NCI-H1436 treated with DMSO at 0.1 percent for 48 hours (cell line): ENCODE measurements at places on chromosomes 3 and 15.
A peak's percentile ranks its signal among the peaks of the same experiment; 100 is the strongest.

GRCh38 chr15:77033417-77033728 lies 37.5 kb downstream of the TSPAN3 start:
- no peak for DNase-seq

GRCh38 chr15:33374226-33374914 lies 63.6 kb downstream of the RYR3 start:
- no peak for DNase-seq

DNA sequence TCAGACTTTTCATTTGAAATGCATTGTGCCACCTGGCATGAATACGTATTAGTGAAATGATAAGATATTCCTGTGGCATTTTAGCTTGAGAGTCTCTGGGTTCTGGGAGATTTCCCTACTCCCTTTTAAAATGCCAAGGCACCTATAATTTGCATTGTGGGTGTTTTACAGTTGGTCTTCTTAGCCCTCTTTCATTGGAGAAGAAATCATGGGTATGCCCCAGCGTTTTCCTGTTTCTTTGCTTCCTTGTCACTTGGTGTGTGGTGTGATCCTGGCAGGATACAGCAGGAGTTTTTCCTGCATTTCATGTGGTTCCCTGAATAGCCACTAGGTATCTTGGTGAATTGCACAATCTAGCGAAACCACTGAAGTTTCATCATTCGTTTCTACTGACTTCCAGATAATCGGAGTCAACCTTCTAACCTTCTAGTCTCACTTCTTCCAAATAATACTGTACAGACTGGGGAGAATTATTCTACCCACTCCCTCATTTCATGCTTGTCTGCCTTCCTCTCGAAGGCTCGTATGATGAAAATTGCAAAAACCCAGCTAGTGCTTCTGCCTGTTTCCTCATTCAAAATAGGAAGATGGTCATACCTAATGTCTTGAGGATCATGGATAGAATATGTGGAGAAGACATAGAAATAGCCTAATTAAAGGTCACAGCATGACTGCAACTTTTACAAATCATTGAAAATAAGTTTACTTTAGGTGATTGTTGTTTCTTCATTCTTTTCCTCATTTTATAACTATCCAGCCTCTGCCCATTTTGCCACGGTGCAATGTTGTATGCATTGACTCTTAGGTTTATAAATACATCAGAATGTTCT lies 2.6 kb downstream of the BHLHE40 start:
- DNase-seq: no peak

GRCh38 chr3:359672-360071 lies 163.1 kb downstream of the CHL1 start:
- DNase-seq: no peak

GRCh38 chr15:74382004-74382816 lies 14.8 kb upstream of the CYP11A1 start:
- no peak for DNase-seq

GRCh38 chr3:38257583-38257982 lies 8.0 kb upstream of the SLC22A13 start:
- DNase-seq: no peak

DNA sequence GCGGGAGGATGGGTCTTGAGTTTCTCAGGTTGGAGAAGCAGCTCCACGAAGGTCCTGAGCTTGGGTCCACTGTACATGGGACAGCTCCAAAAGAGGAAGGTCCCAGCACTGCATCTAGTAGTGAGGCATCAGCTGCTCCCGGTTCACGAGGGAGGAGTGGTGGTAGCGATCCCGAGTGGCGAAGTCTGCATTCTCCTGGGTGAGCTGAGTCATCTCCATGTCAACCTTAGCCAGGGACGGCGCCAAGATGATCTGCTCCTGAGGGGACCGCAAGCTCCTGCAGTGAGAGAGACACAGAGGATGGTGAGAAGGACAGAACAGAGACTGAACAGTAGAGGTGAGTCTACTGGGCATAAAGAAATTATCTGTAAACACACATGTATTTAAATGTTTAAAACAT lies 28.0 kb upstream of the HEG1 start:
- DNase-seq: no peak

DNA sequence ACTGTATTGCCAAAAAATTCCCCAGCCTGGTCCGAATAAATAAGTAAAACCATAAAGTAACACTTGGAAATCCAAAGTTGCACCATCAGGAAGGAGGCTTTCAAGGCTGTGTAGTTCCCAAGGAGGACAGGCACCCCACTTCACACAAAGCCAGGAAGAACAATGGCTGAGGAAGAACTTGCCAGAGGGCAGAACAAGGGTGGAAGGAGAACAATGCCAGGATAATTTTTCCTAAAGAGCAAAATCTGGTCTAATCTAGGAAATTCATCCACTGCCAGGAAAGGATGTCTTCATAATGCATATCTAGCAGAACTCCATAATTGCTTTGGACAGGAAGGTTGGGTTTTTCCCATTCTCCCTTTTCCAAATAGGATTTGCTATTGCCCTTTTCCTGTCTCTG lies 15.7 kb upstream of the ARID3B start:
- DNase-seq: no peak

- DNase-seq: no peak
Observed at GRCh38 chr3:197956626-197956988, 3.4 kb upstream of the LMLN start.

DNA sequence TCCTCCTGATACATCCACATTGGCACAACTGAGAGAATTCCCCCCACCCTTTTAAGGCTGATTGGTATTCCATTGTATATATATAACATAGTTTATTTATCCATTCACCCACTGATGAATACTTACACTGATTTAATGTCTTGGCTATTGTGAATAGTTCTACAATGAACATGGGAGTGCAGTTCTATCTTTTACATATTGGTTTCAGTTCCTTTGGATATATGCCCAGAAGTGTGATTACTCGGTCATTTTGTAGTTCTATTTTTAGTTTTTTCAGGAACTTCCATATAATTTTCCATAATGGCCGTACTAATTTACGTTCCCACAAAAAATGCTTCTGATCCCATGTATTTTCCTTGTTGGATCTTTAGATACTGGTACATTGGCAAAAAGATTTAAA lies 135.3 kb downstream of the FMN1 start:
- DNase-seq: no peak

DNA sequence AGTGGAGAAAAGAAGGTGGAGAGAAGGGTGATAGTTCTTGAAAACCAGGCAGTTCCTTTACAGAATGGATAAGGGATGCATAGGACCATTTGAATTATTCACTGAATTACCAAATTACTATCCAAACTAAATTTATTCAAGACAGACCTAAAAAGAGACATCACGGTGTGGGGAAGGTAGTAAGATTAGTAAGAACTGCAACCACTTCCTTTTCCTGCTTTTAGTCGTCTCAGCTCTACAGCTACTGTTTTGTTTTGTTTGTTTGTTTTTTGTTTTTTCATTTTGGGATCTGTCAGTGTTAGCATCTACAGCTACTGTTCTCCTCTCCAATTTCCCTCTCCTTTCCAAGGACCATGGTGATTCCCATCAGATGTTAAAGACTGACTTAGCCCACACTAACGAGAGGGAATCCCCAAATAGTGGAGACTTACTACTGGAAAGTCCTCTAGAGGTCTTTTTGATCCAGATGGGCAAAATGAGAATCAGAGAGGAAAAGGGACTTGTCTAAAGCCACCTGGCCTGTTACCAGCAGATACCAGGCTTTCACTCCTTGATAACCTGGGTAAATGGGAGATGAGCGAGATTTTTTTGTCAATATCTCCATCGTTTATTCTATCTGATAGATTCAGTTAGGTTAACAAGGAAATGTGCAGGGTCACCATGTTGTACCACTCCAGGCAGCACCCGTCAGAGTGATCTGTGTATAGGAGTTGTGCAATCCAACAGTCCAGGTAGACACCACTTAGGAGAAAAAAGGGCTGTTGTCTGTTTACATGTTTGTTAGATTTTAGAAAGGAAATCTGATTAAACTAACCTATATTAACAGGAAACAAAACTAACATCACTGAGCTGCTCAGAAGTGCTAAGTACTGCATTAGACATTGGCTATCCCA lies 6.0 kb downstream of the HCLS1 start:
- DNase-seq: no peak

GRCh38 chr3:112126511-112126911 lies 6.5 kb downstream of the GCSAM start:
- DNase-seq: no peak

GRCh38 chr3:53139906-53140846 lies 9.9 kb upstream of the RFT1 start:
- DNase-seq: no peak

GRCh38 chr3:38479431-38480092 lies 16.6 kb upstream of the EXOG start:
- no peak for DNase-seq

GRCh38 chr15:87269566-87269965 lies 987.0 kb downstream of the NTRK3 start:
- no peak for DNase-seq

DNA sequence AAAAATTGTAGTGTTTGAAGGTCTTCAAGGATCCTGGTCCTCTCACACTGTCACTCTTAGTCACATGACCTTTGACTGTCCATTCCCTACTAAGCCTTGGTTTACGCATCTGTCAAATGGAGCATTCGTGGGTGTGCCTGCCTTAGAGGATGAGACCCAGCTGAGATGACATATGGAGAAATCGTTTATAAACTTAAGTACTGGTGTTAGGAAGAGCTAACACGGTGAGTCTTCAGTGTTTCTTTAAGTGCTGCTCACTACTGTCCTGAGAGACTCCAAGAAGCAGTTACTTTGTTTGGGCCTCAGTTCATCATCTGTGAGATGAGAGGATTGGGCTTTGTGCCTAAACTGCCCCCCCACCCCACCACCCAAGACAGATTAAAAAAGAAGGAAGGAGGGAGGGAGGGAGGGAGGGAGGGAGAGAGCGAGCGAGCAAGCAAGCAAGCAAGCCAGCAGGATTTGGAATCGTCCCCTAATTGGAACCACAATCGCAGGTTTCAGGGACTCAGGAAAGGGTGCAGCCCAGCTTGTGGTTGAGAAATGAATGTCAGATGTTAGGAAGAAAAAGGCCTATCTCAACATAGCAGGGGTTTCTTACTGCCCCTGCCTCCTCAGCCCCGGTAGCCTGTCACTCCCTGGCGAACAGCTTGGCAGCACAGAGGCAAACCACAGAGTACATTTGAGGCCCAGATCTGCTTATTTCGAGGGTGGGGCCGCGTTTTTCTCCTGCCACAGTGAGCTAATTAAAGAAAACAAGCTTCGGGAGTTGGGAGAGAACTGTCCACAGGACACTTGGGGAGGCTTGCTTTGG lies 32.7 kb downstream of the SMAD3 start:
- DNase-seq: no peak

GRCh38 chr15:42083916-42084315 lies 10.4 kb downstream of the PLA2G4D start:
- no peak for DNase-seq

DNA sequence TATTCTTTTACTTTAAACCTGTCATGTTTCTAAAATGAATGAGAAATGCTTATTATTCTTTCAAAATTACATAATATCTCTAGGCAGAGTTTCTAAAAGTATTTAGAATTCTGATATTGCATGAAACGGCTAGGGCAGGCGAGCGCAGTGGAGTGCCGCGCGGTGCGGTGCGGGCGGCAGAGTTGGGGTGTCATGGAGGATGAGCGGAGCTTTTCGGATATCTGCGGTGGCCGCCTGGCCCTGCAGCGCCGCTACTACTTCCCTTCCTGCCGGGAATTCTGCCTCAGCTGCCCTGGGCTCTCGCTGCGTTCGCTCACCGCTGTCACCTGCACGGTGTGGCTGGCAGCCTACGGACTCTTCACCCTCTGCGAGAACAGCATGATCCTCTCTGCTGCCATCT lies 12.6 kb downstream of the BNIP2 start:
- DNase-seq: no peak

DNA sequence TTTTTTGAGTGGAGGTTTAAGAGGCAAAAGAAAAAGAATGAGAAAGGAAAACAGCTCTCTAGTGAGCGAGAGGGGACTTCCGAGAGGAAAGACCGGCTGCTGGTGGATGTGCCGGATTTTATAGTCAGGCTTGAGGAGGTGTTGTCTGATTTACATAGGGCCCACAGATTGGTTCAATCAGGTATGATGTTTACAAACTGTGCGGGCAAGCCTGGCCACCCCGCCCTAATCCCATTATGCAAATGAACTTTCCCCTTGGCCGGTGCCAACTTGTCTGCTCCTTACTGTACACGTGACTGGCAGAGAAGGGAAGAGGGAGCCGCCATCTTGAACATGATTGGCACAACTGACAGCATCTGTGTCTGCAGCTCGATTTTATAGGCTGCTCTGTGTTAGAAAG lies 44.7 kb downstream of the FAM43A start:
- peak; percentile 95 for DNase-seq

DNA sequence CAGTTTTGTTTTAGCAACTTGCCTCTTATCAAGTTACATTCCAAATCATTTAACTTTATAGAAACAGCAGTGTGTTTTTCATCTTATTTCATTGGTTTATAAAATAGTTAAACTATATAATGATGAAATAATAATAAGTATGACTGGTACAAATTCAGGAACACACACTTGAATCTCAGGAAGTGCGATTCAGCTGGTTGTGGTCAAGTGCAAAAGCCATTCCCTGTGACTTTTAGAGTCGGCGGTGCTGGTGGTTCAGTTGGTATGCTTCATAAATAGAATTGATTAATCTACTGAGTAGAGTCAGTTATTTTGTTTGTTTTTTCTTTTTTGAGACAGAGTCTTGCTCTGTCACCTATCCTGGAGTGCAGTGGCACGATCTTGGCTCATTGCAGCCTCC lies 22.7 kb downstream of the SACM1L start:
- no peak for DNase-seq

- DNase-seq: no peak
Observed at GRCh38 chr3:183149915-183150750, 12.4 kb downstream of the LAMP3 start.

DNA sequence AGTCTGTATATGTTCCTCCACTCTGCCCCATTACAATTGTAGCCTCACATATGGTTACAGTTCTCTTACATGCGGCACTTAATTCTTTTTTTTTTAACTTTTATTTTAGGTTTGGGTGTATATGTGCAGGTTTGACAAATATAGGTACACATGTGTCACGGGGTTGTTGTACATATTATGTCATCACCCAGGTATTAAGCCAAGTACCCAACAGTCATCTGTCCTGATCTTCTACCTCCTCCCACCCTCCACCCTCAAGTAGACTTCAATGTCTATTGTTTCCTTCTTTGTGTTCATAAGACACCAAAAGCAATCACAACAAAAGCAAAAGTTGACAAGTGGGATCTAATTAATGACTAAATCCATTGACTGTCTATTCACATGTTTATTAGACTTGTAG lies 144.6 kb upstream of the TP63 start:
- DNase-seq: no peak

DNA sequence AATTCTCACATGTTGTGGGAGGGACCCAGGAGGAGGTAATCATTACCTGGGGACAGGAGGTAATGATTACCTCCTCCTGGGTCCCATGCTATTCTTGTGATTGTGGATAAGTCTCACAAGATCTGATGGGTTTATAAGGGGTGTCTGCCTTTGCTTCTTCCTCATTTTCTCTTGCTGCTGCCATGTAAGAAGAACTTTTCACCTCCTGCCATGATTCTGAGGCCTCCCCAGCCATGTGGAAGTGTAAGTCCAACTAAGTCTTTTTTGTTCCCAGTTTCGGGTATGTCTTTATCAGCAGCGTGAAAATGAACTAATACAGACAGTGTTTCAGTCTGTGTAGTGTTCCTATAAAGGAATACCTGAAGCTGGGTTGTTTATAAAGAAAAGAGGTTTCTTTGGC lies 13.1 kb upstream of the KCTD6 start:
- no peak for DNase-seq
